Right atrium auricular region (tissue), 2 donors: ENCODE measurements at places on chromosomes 1 and 21. TPM values are rescaled to one million over a fixed set of nuclear protein-coding genes. Genes with fewer than 3 reads are reported as not detected.

DNA sequence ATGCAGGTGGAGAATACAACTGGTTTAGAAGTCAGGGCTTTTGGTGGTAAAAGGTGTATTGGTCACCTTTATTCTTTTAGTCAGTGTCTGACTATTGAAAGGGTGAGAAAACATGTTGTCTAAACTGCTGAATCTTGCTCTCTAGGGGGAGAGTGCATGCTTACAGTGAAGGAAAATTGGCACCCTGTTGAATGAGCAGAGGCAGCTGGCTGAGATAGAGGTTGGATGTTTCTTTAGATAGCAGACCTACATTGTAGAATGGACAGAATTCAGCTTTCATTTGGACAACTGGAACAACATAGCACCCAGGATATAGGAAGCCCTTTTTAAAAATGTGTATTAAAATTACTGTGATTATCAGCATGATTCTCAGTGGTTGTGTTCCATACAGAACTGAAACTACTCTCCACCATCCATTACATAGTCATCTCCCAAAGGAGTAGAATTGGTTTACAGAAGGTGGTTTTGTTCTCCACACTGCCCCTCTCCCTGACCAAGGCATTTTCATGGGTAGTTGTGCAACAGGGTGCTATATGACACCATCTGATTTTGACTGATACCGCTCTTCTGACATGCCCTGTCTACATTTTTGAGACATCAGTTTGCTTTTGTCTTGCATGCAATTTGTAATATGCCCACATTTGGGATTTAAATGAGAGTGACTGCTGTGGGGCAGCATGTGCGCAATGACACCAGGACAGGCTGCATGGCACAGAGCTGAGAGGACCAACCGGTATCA, 16.2 kb downstream of the RHOU start:
- no peaks in the 10 kb centered on the region for H3K36me3 ChIP-seq
- no peak overlapping the region for H3K4me3 ChIP-seq
- no peaks in the 10 kb centered on the region for H3K27me3 ChIP-seq

GRCh38 chr1:228902781-228903433, 167.6 kb downstream of the RHOU start:
- H3K4me3 ChIP-seq: no peak overlapping the region
- peak overlapping the region; percentile 46 for H3K27ac ChIP-seq
- H3K27me3 ChIP-seq: no peaks in the 10 kb centered on the region
- no peaks in the 10 kb centered on the region for H3K36me3 ChIP-seq
- H3K4me1 ChIP-seq: peaks cover 16% of the 10 kb centered on the region

- H3K4me1 ChIP-seq: no peaks in the 10 kb centered on the region
- no peak for DNase-seq
- H3K27ac ChIP-seq: no peak overlapping the region
- peaks cover 6% of the 10 kb centered on the region for H3K36me3 ChIP-seq
- H3K27me3 ChIP-seq: no peaks in the 10 kb centered on the region
These were observed 10.9 kb downstream of the EXO5 start for GRCh38 chr1:40519517-40519916.

DNA sequence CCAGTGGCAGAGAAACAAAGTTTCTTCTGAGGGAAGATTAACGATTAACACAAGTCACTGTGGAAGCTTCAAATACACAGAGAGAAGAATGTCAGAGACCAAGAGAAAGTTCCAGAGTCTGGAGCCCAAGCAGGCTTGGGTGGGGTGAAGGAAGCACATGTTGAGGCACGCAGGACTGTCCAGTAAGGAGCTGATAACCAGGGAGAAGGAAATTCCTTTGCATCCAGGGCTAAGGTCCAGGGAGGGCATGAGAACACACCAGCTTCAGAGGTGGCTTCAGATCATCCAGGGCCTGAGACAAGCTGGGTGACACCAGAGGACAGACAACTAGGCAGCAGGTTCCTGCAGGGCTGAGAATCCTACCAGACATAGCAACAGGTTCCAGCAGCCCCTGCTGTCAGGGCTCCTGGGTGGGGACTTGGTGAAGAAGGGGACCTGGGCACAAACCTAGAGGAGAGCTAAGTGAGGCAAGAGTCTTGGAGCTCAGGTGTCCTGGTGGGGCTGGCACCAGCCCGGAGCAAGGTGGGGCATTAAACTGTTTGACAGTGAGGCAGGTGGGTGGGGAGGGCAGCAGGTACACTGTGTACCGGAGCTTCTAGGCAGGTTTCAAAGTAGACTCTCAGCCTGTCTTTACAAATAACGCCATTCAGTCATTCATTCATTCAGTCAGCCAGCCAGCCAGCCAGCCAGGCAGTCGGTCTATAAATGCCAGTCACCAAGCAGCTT, 2.6 kb upstream of the SPRR1A start:
- no peak overlapping the region for H3K27ac ChIP-seq
- no peaks in the 10 kb centered on the region for H3K36me3 ChIP-seq
- no peaks in the 10 kb centered on the region for H3K27me3 ChIP-seq
- DNase-seq: no peak

- DNase-seq: no peak
- no peaks in the 10 kb centered on the region for H3K36me3 ChIP-seq
- no peaks in the 10 kb centered on the region for H3K4me1 ChIP-seq
These were observed 102.3 kb downstream of the TMEM53 start for GRCh38 chr1:44571712-44572571.

Gene OR6K3
- not detected for total RNA-seq

Gene PALMD
- 78.7 TPM for total RNA-seq

- H3K4me3 ChIP-seq: no peak overlapping the region
- peak overlapping the region; percentile 94 for H3K27ac ChIP-seq
These were observed 5.5 kb downstream of the CTNNBIP1 start for GRCh38 chr1:9904596-9904995.

DNA sequence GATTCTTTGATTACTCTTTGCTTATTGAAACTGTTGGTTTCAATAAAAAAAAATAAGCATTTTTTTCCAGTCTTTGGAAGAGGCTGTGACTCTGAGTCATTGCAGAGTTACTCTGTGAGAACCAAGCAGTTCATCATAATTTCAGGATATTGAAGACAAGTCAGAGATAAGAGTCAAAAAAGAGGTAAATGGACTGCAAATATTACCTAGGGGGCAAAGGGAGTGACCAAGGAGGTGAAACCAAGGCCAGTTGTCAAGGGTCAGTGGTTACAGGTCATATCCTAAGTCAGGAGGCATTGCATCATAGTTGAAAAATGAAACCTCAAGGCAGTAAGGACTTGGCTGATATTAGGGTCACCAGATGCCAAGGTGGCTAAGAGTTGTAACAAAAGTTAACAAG, 597.1 kb upstream of the USP24 start:
- no peak overlapping the region for H3K4me3 ChIP-seq
- DNase-seq: no peak
- H3K27ac ChIP-seq: no peak overlapping the region
- no peaks in the 10 kb centered on the region for H3K36me3 ChIP-seq
- no peaks in the 10 kb centered on the region for H3K27me3 ChIP-seq
- no peaks in the 10 kb centered on the region for H3K4me1 ChIP-seq

- DNase-seq: no peak
- H3K27ac ChIP-seq: no peak overlapping the region
- no peaks in the 10 kb centered on the region for H3K36me3 ChIP-seq
- no peaks in the 10 kb centered on the region for H3K27me3 ChIP-seq
- no peak overlapping the region for H3K4me3 ChIP-seq
- H3K4me1 ChIP-seq: no peaks in the 10 kb centered on the region
These were observed 147.9 kb upstream of the RGS18 start for GRCh38 chr1:192010406-192010805.

- no peaks in the 10 kb centered on the region for H3K27me3 ChIP-seq
- H3K4me1 ChIP-seq: peaks cover 13% of the 10 kb centered on the region
- H3K27ac ChIP-seq: no peak overlapping the region
- DNase-seq: peak; percentile 70
- no peaks in the 10 kb centered on the region for H3K36me3 ChIP-seq
- H3K4me3 ChIP-seq: peak overlapping the region; percentile 10
These were observed 14.3 kb upstream of the SEC16B start for GRCh38 chr1:177984136-177984525.

Gene GJA4
- total RNA-seq: 31.6 TPM

GRCh38 chr1:155198547-155198906, 9.2 kb downstream of the THBS3 start:
- H3K4me1 ChIP-seq: peaks cover 25% of the 10 kb centered on the region
- no peak for DNase-seq
